ENCODE measurements at places on chromosomes 6 and 20. TPM values are rescaled to one million over a fixed set of nuclear protein-coding genes. Genes with fewer than 3 reads are reported as not detected.
A peak's percentile ranks its signal among the peaks of the same experiment; 100 is the strongest.

DNA sequence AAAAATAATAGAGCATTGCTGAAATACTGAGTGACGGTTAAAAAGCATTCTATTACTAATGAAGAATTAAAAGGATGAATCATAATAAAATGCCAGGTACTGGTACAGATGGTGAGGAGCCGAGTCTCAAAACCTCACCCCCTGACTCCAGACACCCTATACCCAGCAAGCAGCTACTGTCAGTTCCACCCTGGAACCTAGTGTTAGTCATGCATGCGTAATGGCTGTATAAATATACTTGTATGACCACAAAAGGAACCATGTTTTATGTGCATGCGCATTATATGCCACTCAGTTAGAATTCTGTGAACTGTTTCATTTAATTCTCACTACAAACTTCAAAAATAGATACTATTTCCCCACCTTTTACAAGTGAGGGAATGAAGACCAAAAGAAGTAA is 568.7 kb upstream of the RNF217 start:
- no peak for DNase-seq
- H3K27ac ChIP-seq: no peak overlapping the region
- H3K4me3 ChIP-seq: no peak overlapping the region
- H3K27me3 ChIP-seq: no peaks in the 10 kb centered on the region
- H3K4me1 ChIP-seq: no peaks in the 10 kb centered on the region

The NFATC2 gene
- total RNA-seq: 17.4 TPM

The OPRL1 gene
- 0.45 TPM for total RNA-seq

- peaks cover 48% of the 10 kb centered on the region for H3K4me1 ChIP-seq
- peaks cover 41% of the 10 kb centered on the region for H3K36me3 ChIP-seq
- DNase-seq: no peak
- peak overlapping the region; percentile 57 for H3K27ac ChIP-seq
- no peak overlapping the region for H3K4me3 ChIP-seq
These were observed 57.9 kb downstream of the ELOVL5 start for GRCh38 chr6:53290537-53291510.

DNA sequence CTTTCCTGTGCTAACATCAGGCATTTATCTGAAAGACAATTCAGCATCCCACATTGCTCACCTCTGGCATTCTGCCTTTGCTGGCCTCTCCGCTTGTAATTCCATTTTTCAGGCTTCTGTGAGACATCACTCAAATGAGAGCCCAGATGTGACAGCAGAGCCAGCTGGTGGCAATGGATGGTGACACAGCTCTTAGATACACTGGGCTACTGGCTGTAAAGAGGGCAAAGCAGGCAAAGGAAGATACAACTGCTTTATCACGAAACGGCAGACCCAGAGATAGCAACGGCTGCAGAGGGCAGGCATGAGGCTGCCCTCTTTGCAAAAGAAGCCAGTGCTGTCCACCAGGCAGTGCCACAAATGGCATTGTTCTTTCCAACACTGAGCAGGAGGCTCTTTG is 329.8 kb downstream of the KIF16B start:
- DNase-seq: no peak
- H3K27me3 ChIP-seq: peaks cover 3% of the 10 kb centered on the region
- H3K4me1 ChIP-seq: no peaks in the 10 kb centered on the region
- no peaks in the 10 kb centered on the region for H3K36me3 ChIP-seq
- H3K27ac ChIP-seq: no peak overlapping the region

DNA sequence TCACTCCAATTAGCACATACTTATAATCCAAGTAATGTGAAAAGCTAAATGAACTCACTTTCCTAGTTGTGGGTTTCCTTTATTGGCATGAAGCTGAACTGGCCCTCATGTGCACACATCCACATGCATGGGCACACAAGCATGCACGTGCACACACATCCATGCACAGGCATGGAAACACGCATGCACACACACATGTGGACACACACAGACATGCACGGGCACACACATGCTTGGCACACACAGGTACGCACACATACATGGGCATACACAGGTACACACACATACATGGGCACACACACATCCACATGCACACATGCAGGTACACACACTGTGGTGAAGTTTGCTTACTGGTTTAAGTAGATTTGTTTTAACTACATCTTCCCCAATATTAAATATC is 23.8 kb downstream of the SYNDIG1 start:
- H3K4me1 ChIP-seq: no peaks in the 10 kb centered on the region
- H3K27me3 ChIP-seq: no peaks in the 10 kb centered on the region
- H3K27ac ChIP-seq: no peak overlapping the region
- H3K36me3 ChIP-seq: no peaks in the 10 kb centered on the region
